ENCODE measurements at places on chromosomes 3 and 15. TPM values are rescaled to one million over a fixed set of nuclear protein-coding genes. Genes with fewer than 3 reads are reported as not detected.

DNA sequence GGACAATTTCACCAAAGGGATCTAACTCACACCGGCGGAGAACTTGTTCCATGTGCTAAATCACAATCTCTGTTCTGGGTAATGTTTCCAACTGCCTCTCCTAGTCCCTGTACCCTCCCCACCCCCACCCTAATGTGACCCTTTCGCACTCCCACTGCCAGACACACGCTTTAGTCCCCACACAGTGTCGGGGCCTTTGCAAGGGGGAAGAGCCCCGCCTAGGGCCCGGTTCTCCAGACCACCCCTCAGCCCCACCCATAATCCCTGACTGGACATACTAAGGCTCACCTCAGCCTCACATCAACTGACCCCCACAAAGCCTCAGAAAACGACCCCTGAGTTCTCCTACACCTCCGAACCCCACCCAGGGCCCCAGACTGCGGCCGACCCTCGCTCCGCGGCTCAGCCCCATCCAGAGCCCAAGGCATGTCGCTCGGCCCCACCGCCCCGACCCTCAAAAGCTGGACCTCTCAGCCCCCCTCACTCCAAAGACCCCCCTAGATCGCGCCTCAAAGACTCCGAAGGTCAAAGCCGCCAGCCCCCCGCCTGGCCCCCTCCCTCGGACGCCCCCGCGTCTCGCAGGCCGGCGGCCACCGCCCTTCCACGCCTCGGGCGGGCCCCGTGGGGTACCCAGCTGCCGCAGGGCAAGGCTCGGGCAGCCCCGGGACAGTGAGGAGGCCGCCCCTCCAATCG is 72.0 kb upstream of the MAP4 start:
- DNase-seq: no peak

DNA sequence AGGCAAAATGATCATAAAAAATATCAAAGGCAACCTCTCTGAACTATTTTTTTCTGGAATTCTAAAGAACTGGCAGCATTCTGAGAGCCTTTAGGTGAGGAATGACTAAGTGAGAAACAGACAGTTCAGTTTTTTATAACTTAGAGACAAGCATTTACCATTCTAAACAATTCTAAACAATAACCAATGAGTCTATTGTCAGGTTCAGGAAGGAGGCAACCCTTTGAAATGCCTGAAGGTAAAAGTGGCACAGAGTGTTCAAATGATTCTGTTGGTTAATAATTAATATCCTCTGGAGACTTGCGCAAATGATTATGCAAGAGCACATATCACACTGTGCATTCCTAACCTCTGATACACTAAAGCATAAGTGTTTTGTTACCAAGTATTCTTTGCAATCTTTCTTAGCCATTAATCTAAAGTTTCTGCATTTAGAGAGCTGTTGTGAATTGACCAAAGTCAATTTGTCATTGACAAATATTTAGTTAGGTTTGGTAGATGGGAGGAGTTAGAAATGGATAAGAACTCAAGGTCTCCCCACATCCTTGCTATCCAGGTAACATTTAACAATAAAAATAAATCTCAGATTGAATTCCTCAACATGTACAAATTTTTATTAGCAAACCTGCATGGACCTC is 9.2 kb upstream of the TGFBR2 start:
- no peak for DNase-seq

GRCh38 chr3:123411340-123412040 is 37.4 kb downstream of the ADCY5 start:
- no peak for DNase-seq

- no peak for DNase-seq
These were observed 3.9 kb upstream of the SENP2 start for GRCh38 chr3:185582236-185582635.

DNA sequence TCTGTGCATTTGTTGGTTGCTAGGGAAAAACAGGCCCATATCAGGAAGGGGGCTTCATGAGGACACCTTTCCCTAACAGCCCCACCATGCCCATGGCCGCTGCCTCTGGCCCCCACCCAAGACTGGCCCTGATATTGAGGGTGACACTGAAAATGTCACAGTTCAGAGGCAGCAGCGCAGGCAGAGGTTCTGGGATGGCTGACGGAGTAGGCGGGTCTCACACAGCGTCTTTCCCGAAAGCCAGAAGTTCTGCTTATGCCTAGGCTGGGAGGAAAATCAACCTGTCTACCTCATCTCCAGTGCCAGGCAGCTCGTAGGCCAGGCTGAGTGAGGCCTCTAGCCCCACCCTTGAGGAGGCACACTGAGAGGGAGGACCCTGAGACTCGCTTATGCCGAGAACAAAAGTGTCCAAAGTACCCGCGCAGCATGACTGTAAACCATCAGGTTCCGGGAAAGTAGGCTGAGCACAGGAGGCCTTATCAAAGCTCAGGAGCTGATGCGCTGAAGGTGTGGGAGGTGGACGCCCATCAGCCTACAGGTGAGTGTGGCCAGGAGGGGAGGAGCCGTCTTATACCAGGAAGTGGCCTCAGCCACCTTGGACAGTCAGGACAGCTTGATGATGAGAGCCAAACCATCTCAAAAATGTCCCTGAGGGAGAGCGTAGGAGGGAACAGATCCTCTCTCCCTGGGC is 27.5 kb downstream of the GRAMD2A start:
- no peak for DNase-seq

- no peak for DNase-seq
These were observed 86.0 kb downstream of the CCR1 start for GRCh38 chr3:46122091-46122490.

- no peak for DNase-seq
These were observed 60.4 kb upstream of the SEC13 start for GRCh38 chr3:10381336-10381735.

DNA sequence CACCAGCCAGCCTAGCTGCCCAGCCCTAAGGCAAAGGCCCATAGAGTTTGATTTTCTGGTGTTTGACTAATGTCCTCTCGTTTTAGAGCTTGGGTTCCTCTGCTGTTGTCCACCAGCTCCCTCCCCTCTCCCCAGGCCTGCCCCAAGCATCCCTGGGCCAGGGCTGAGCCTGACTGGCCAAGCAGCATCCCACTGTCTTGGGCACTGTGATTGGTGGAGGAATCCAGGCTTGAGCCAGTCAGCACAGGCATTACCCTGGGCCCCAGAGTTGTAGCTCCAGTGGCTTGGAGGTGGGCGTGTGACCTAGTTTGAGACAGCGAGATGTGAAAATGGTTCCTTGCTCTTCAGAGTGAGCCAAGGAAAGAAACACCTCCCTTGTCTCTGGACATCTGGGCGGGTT is 155.3 kb upstream of the MEF2A start:
- DNase-seq: no peak

Gene GOLGA8T
- 0.47 TPM for total RNA-seq

Gene CCR4
- not detected for total RNA-seq

All from left ventricle myocardium inferior (tissue), 1 donor.